ENCODE measurements at places on chromosomes 16 and 17. TPM values are rescaled to one million over a fixed set of nuclear protein-coding genes. Genes with fewer than 3 reads are reported as not detected.
A peak's percentile ranks its signal among the peaks of the same experiment; 100 is the strongest.

TTYH2 gene
- total RNA-seq, result 3.2 TPM

DNA sequence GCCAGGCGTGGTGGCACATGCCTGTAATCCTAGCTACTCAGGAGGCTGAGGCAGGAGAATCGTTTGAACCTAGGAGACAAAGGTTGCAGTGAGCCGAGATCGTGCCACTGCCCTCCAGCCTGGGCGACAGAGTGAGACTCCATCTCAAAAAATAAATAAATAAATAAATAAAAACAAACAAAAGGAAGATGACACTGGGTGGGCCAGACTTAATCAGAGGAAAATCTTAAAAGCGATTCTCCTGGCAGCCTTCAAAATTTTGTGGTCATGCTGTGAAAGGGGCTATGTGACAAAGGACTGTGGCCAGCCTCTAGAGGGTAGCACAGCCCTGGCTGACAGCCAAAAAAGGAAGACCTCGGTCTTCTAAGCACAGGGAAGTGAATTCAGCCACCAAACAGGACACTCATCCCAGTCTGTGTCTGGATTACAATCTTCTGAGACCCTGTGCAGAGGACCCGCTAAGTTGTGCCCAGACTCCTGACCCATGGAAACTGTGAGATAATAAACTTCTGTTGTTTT lies 391.1 kb downstream of the CNTNAP4 start:
- peak; percentile 61 for DNase-seq

GRCh38 chr17:12554251-12554650 lies 111.4 kb upstream of the MYOCD start:
- no peak for DNase-seq

DNA sequence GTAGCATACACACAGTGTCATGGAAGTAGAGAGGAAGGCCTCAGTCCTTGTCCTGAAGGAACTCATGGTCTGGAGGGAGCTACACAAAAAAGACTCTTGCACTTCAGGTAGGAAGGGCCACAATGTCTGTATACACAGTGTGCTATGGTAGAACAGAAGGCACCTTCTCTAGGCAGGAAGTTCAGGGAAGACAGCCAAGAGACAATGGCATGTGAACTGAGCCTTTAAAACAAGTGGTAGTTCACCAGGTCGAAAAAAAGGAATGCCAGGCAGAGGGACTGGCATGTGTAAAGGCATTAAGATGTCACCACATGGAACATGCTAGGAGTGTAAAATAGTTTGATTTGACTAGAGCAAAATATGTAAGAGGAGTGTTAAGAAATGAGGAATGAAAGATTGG lies 9.7 kb downstream of the GNAO1 start:
- DNase-seq, result no peak
